ENCODE measurements at places on chromosomes 6 and 20.

DNA sequence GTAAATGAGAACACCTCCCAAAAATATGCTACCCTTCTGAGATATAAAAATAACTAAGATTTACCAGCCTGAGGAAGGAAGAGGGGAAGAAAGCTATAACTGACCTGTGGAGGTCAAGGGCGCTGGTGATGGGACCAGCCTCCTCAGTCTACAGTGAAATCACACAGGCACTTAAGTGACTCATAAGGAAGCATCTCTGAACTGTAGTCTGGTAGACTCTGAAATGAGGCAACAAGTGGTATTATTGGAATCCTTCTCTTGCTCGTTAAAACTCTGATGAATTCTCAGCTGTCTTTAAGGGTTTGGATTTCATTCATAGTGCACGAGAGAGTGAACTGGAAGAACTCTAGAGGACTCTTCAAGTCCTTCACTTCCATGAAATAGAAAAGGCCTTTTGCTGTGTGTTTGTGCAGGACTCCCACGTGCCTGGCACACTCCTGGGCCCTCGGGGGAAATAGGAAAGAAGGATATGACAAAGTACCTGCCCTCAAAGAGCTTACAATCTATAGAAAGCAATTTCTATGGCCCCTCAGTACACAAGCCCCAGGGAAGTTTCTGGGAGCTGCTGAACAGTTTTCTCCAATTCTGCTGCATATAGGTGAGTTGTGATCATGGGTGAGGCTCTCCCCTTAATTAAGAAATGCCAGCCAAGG, 231.8 kb upstream of the RREB1 start:
- no peak for DNase-seq

GRCh38 chr6:143549949-143550268, 38.4 kb upstream of the FUCA2 start:
- DNase-seq, result no peak

- no peak for DNase-seq
These were observed 17.7 kb downstream of the POM121L2 start for GRCh38 chr6:27294409-27294808.

DNA sequence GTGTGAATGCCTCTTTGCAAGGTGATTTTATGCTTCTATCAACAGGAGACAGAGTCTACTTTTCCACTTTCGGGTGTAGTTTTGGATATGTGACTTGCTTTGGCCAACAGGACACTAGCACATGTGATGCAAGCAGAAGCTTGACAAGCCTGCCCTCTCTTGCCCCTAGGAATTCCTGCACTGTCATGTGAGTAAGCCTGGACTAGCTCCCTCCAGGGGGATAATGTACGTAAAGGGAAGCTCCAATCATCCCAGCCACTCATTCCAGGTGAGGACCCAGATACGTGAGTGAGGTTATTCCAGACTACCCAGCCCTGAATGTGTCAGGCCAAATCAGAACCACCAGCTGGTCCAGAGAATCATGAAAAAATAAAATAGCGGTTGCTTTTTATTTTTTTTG, 33.3 kb downstream of the BEND3 start:
- DNase-seq, result no peak

GRCh38 chr6:126722411-126722810, 382.5 kb downstream of the CENPW start:
- DNase-seq, result no peak

GRCh38 chr20:43564993-43565757, 6.3 kb downstream of the SGK2 start:
- DNase-seq, result no peak

DNA sequence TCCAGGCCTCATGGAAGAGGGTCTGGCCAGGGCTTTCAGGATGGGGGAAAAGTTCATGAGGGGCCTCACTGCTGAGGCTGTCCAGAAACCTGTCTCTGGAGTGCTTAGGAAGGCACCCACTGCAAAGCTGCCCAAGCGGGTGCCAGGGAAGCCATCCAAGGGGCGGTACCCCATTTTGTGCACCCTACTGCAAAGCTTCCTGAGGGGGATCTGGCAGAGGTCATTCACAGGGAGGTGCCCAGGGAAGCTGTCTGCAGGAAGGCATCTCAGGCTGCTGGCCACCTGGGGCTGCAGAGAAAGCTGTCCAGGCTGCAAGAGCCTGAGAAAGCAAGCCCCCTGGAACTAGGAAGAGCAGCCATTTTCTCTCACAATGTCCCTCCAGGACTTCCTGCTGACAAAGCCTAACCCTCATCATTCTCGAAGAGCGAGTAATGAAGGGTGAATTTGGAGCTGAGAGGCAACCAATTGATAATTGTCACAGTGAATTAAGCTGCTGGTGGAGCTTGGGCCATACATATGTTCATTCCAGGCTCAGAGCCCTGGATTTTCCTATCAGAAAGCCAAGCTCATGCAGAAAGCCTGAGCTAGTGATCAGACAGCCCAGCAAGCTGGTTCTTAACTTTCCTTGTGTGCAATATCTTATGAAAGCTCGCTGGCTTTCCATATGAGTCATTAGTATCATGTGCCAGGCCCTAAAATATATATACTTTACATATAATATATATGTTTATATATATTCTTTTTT, 62.2 kb upstream of the SLC22A16 start:
- DNase-seq, result no peak

- no peak for DNase-seq
These were observed 837 bp upstream of the MAD2L1BP start for GRCh38 chr6:43634702-43635303.

- DNase-seq, result no peak
These were observed 8.5 kb downstream of the RBM38 start for GRCh38 chr20:57399587-57400155.

GRCh38 chr6:106688177-106688951, 59.0 kb downstream of the QRSL1 start:
- no peak for DNase-seq

DNA sequence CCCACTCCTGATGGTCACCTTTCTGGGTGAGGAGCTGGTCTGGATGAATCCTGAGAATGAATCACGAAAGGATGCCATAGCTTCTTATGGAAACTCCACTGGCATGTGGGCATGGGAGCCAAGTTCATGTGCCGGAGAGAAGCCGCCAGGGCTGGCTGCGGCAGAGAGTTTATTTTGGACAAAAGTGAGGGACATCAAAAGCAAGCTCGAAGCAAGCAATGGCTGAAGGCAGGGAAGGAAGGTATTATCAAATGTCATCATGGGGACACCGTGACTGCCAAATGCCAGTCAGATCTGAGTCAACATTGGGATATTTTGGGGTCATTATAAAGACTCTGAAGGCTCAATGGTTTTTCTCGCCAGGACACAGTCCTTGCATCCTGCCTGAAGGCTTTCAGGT, 249.1 kb downstream of the QKI start:
- no peak for DNase-seq

DNA sequence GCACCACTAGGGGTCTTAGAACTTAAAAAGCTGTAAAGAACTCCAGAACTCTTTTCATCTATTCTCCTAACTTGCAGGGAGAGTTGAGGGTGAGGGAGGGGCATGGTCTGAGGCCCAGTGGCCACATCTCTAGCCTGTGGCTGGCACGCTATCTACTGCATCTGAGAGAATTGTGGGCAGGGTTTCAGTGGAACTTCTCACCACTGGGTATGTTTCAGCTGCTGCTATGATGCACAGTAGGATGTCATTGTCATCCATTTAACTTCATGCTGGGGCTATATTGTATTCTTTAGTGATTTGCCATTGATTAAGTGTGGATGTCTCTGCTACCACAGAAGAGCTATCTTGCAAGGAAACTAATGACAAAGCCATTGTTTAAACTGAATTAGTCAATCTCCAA, 4.5 kb downstream of the TMEM14A start:
- DNase-seq, result no peak

DNA sequence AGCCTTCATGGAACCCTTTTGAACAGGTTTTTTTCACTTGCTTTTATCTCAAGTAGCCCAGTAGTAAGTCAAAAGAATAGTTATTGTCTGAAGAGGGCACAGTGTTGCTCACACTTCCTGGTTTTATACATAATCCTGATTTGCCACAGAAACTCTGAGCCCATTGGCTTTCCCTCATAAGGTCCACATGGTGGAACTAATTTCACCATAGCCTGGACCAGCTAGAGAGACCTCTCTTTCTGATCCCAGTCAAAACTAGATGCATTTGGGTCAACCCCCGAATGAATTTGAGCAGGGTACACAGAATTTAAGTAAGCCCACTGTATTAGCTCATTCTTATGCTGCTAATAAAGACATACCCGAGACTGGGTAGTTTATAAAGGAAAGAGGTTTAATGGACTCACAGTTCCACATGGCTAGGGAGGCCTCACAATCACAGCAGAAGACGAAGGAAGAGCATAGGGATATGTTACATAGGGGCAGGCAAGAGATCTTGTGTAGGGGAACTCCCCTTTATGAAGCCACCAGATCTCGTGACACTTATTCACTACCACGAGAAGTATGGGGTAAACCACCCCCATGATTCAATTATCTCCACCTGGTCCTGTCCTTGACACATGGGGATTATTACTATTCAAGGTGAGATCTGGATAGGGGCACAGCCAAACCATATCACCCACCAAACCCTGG, 6.2 kb downstream of the RWDD2A start:
- no peak for DNase-seq

DNA sequence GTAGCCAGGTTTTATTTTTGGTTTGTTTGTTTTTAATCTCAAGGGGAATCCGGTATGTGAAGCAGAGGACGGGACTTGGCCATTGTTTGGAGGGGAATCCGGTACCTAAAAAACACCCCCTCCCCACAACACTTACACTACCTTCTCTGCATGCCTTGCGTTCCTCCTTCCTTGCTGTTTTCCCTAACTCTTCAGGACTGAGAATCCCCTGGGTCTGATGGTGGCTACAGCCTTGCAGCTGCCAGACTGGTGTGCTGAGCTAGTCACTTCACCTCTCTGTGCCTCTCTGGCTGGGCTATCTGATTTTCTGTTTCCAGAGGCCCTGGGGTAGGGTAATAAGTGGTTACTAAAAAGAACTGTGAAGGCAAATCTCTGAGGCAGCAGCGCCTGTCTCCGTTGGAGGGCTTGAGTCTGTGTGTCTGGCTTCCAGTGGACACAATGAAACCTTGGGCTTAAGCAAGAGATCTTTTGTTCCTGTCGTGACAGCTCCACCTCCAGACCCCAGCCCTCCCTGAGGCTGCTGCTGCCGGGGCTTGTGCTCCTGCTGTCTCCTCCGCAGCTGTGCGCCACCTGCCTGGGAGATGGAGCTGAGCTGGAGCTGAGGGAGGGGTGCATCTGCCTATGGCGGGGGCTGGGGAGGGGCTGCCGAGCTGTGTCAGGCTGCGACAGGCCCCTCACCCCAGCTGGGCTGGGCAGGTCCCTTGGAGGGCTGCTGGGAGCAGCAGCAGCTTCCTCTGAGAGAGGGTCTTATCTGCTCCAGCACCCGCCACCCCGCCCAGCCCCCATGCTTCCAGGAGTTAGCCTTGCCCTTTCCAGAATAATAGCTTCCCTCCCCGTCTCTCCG, 65.8 kb upstream of the CCDC167 start:
- DNase-seq, result no peak

DNA sequence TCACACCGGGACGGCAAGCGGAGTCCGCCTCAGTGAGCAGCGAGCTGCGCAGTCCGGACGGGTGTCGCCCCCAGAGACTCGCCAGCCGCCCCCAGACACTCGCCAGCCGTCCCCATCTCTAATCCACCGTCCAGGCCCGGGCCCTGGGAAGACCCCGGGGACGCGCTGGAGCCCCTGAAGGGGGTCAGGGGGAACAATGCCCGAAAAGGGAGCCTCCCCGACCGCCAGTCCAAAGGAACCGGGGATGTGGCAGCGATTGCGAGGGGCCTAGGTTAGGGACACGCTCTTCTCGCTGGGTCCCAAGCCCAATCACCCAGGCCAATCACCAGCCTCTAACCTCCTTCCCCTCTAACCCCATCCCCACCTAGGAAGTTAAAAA, 33.1 kb downstream of the TFAP2A start:
- DNase-seq, result no peak

- DNase-seq, result no peak
These were observed 52.9 kb upstream of the CTNNBL1 start for GRCh38 chr20:37640600-37641561.

- DNase-seq, result no peak
These were observed 81.1 kb upstream of the SLCO4A1 start for GRCh38 chr20:62561182-62561581.

GRCh38 chr20:38091441-38092216, 58.1 kb downstream of the RPRD1B start:
- no peak for DNase-seq

DNA sequence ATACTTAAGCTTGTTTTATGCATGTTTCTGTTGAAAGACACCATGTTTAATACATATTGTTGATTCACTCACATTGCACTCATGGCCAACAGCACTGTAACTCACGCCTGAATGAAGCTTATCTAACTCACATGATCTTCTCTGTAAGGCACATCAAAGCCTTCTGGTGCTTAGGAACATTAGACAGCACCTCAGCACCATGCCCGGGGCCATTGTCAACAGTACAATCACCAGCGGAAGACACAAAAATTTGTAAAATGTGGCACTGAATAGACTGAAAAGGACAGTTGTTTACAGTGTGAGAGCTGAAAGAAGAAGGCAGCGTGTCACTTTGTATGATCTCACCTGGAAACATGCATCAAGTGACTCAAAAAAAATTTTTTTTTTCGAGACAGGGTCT, 8.9 kb upstream of the TCF15 start:
- no peak for DNase-seq

DNA sequence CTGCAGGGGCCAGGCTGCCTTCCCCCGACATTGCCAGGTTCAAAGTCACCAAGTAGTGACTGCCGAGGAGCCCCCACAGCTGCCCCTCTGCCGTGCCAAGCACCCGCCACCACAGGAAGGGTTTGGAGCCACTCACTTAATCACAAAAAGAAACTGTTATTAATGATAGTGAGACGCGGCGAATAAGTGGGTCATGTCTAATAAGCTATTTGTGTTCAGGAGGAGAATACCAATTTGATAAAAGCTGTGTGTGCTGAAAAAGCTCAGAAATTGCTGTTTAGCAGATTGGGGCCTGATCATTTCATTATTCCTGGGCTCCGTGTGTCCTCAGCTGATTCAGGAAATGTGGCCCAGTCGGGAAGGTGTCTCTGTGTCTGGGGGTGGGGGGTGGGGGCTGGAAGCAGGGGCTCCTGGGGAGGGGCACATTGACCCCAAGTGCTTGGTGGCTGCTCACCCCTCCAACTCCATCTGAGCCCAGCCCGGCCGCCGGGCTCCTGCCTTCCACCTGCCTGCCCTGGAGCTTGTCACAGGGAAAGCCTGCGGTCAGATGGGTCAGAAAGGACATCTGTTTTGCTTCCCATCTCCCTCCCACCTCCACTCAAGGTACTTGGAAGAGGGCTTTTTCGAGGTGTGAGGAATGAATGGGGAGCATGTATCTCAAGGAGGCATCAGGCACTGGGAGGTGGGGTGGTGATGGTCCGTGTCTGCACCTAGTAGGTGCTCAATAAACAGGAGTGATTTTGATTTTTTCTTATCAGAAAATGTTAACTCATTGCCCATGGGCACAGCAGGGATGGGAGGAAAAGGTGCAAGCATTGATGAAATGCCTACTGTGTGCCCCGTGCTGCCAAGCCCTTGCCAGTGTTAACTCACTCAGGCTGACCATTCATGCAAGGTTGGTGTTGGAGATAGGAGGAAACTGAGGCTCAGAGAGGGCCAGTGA, 3.0 kb downstream of the VSTM2L start:
- DNase-seq, result no peak

GRCh38 chr6:95784019-95784418, 206.7 kb downstream of the MANEA start:
- no peak for DNase-seq

GRCh38 chr6:159800141-159800865, at the start of gene PNLDC1:
Gene PNLDC1, plus strand, starts transcription at chr6:159800276. Its CDS starts 32 bp downstream, at chr6:159800308.
- no peak for DNase-seq

- no peak for DNase-seq
These were observed 269.9 kb downstream of the ALDH8A1 start for GRCh38 chr6:134680021-134680420.

Data from suprapubic skin (tissue), 4 donors.